ENCODE measurements at places on chromosomes 12 and 14. TPM values are rescaled to one million over a fixed set of nuclear protein-coding genes. Genes with fewer than 3 reads are reported as not detected.

DNA sequence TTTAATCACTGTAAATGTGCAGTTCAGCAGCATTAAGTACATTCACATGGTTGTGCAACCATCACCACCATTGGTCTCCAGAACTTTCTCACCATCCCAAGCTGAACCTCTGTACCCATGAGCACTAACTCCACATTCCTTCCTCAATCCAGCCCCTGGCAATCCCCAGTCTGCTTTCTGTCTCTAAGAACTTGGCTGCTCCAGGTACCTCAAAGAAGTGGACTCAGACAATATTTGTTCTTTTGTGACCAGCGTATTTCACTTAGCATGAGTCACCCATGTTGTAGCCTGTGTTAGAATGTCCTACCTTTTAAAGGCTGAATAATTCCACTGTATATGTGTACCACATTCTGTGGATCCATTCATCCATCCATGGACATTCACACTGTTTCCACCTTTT is 64.6 kb downstream of the SLC24A4 start:
- no peak overlapping the region for H3K4me3 ChIP-seq
- H3K36me3 ChIP-seq = no peaks in the 10 kb centered on the region
- peaks cover 2% of the 10 kb centered on the region for H3K4me1 ChIP-seq
- peaks cover 11% of the 10 kb centered on the region for H3K27me3 ChIP-seq

Gene OR11H12
- total RNA-seq = not detected

Gene FAM90A1
- total RNA-seq = 0.09 TPM

Gene CD4
- total RNA-seq = 3.8 TPM

DNA sequence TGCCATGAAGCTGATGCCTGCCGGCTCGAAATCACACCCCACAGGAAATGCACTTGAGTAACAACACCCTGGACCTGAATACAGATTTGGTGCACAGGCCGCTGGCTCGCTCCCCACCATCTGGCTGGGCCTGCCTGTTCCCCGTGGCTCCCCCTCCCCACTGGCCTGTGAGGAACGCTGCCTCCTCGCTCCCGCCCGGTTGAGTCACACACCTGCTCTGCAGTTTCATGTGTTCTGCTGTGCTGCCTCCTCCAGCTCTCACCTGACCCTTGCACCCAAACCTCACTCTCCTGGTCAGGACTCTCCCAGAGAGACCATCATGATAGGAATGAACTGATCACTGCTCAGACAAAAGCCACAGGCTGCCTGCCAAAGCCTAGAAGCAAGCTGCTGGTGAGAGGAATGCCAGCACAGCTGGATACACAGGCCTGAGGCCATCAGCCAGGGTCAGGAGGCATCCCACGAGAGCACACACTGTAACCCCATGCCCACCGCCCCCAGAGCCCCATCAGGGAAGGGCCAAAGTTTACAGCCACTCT is 3.8 kb upstream of the SIVA1 start:
- H3K4me1 ChIP-seq = peaks cover 27% of the 10 kb centered on the region
- H3K27ac ChIP-seq = peak overlapping the region; percentile 49
- H3K27me3 ChIP-seq = no peaks in the 10 kb centered on the region
- H3K36me3 ChIP-seq = no peaks in the 10 kb centered on the region
- DNase-seq = no peak

- no peaks in the 10 kb centered on the region for H3K36me3 ChIP-seq
- H3K4me1 ChIP-seq = no peaks in the 10 kb centered on the region
- no peak overlapping the region for H3K4me3 ChIP-seq
- no peak for DNase-seq
Observed at GRCh38 chr12:73301530-73301929, 1029.4 kb downstream of the TRHDE start.

GRCh38 chr14:72471346-72471745 is 422.6 kb downstream of the DPF3 start:
- no peak for DNase-seq
- H3K27me3 ChIP-seq = peaks cover 27% of the 10 kb centered on the region
- H3K27ac ChIP-seq = no peak overlapping the region
- peaks cover 3% of the 10 kb centered on the region for H3K4me1 ChIP-seq
- H3K36me3 ChIP-seq = no peaks in the 10 kb centered on the region
- no peak overlapping the region for H3K4me3 ChIP-seq

Gene CCDC175
- total RNA-seq = 0.16 TPM

- H3K4me1 ChIP-seq = peaks cover 16% of the 10 kb centered on the region
- H3K27me3 ChIP-seq = peaks cover 31% of the 10 kb centered on the region
- H3K36me3 ChIP-seq = no peaks in the 10 kb centered on the region
- no peak for DNase-seq
- H3K27ac ChIP-seq = no peak overlapping the region
- no peak overlapping the region for H3K4me3 ChIP-seq
Observed at GRCh38 chr12:5305886-5306545, 125.9 kb upstream of the NTF3 start.

GRCh38 chr12:32431025-32431424 is 31.7 kb downstream of the FGD4 start:
- H3K4me3 ChIP-seq = no peak overlapping the region
- no peak for DNase-seq
- H3K4me1 ChIP-seq = peaks cover 24% of the 10 kb centered on the region

Gene CLEC4C
- total RNA-seq = not detected

DNA sequence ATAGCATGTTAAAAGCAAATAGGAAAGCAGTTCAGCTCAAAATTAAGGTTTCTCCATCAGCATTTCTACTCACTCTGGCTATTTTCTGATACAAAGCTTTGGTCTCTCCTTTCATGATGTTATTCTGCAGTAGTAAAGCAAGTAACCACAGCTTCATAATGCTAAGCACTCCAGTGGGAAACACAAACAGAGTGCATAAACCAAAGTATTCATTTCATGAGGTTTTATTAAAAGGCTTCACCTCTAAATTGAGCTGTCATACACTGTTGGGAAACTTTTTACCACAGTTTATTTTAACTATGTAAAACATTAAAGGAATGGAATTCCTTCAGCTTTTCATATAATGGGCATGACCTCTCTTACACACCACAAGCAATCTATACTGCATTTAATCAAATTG is 157.9 kb upstream of the LMO3 start:
- H3K27ac ChIP-seq = no peak overlapping the region
- no peaks in the 10 kb centered on the region for H3K27me3 ChIP-seq

Gene GON7
- total RNA-seq = 5.0 TPM

- H3K36me3 ChIP-seq = no peaks in the 10 kb centered on the region
- peak within 1 kb of the TSS; percentile 98 for H3K27ac ChIP-seq
- DNase-seq = peak; percentile 82
- H3K4me3 ChIP-seq = peak within 1 kb of the TSS; percentile 90
- H3K27me3 ChIP-seq = no peaks in the 10 kb centered on the region
- peaks cover 50% of the 10 kb centered on the region for H3K4me1 ChIP-seq
Observed at GRCh38 chr12:79690638-79691510, at the start of gene PAWR. Gene PAWR (minus strand): TSS chr12:79690964. CDS start chr12:79690244, 720 bp downstream.

GRCh38 chr12:69433653-69434052 is 36.5 kb upstream of the FRS2 start:
- H3K36me3 ChIP-seq = no peaks in the 10 kb centered on the region
- DNase-seq = no peak
- no peak overlapping the region for H3K4me3 ChIP-seq
- H3K27me3 ChIP-seq = no peaks in the 10 kb centered on the region

- H3K27me3 ChIP-seq = no peaks in the 10 kb centered on the region
- DNase-seq = no peak
- no peak overlapping the region for H3K27ac ChIP-seq
- H3K36me3 ChIP-seq = peaks cover 15% of the 10 kb centered on the region
- H3K4me1 ChIP-seq = peaks cover 8% of the 10 kb centered on the region
Observed at GRCh38 chr14:70755655-70756054, 53.7 kb downstream of the MAP3K9 start.

Gene ATG14
- 17.0 TPM for total RNA-seq

DNA sequence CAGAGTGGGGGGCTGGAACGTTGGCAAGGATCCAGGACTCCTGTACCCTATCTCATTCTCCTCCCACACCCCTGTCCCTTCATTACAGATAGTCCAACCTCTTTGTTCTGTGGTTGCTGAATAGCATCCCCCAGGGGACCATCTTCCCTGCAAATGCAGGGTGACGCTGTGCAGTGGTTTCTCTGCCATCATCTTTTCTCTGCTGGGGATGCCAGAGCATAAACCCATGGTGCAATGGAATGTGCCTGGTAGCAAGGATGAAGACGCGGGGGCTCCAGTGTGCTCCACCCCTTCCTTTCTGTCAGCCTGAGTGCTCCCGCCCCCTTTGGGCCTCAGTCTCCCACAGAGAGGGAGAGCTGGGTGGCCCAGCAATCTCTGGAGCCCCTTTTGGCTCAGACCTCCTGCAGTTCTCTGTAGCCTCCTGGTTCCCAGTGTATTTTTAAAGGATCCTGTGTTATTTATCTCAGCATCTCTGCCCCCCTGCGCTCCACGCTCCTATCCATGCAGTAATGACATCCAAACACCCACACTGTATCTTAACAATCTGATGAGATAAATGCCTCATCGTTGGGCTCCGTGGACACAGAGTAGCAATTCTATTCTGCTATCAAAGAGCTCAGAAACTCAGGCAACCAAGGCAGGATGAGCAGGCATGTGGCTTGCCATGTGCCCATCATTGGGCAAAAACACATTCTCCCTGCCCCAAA is 212.8 kb downstream of the CACNA1C start:
- no peaks in the 10 kb centered on the region for H3K27me3 ChIP-seq
- no peaks in the 10 kb centered on the region for H3K36me3 ChIP-seq
- no peak overlapping the region for H3K4me3 ChIP-seq
- peaks cover 36% of the 10 kb centered on the region for H3K4me1 ChIP-seq
- H3K27ac ChIP-seq = no peak overlapping the region

GRCh38 chr12:100266585-100266834 is 369 bp downstream of the DEPDC4 start:
- H3K4me3 ChIP-seq = peak overlapping the region; percentile 99
- DNase-seq = peak; percentile 91
- peak overlapping the region; percentile 99 for H3K27ac ChIP-seq
- H3K27me3 ChIP-seq = no peaks in the 10 kb centered on the region
- H3K36me3 ChIP-seq = no peaks in the 10 kb centered on the region
- H3K4me1 ChIP-seq = peaks cover 22% of the 10 kb centered on the region

Gene L2HGDH
- total RNA-seq = 12.1 TPM

Gene NPAS3
- 6.9 TPM for total RNA-seq

DNA sequence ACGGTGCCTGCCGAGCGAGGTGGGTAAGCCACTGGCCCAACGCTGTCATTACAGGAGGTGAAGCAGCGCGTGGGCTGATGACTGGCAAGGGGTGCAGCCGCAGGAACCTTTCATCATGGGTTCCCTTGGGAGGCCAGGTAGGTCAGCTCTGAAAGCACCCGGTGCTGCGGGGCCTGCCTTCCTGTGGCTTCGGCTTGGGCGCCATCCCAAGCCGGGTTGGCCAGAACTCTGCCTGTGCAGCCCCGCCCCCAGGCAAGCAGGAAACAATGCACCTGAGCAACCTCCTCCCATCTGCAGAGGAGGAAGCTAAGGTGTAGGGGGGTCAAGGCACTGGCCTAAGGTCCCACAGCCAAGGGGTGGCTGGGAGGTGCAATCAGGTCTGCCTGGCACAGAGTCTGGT is 20.0 kb upstream of the HHIPL1 start:
- no peak overlapping the region for H3K4me3 ChIP-seq
- peaks cover 22% of the 10 kb centered on the region for H3K4me1 ChIP-seq
- H3K27me3 ChIP-seq = no peaks in the 10 kb centered on the region
- H3K36me3 ChIP-seq = no peaks in the 10 kb centered on the region
- no peak for DNase-seq
- no peak overlapping the region for H3K27ac ChIP-seq

- no peak overlapping the region for H3K27ac ChIP-seq
- no peaks in the 10 kb centered on the region for H3K36me3 ChIP-seq
- peaks cover 7% of the 10 kb centered on the region for H3K4me1 ChIP-seq
- DNase-seq = no peak
- no peaks in the 10 kb centered on the region for H3K27me3 ChIP-seq
- no peak overlapping the region for H3K4me3 ChIP-seq
Observed at GRCh38 chr12:93991829-93992461, 156.4 kb upstream of the PLXNC1 start.

Gene RASSF9
- total RNA-seq = 5.0 TPM

- no peaks in the 10 kb centered on the region for H3K36me3 ChIP-seq
- no peak overlapping the region for H3K4me3 ChIP-seq
- no peak overlapping the region for H3K27ac ChIP-seq
- no peaks in the 10 kb centered on the region for H3K4me1 ChIP-seq
- peaks cover 63% of the 10 kb centered on the region for H3K27me3 ChIP-seq
Observed at GRCh38 chr14:80996049-80996901, 40.9 kb downstream of the TSHR start.

- no peaks in the 10 kb centered on the region for H3K27me3 ChIP-seq
- H3K27ac ChIP-seq = no peak overlapping the region
- H3K36me3 ChIP-seq = peaks cover 5% of the 10 kb centered on the region
Observed at GRCh38 chr14:105884808-105885281, 358.5 kb downstream of the TMEM121 start.

Gene BAZ2A
- 99.4 TPM for total RNA-seq

DNA sequence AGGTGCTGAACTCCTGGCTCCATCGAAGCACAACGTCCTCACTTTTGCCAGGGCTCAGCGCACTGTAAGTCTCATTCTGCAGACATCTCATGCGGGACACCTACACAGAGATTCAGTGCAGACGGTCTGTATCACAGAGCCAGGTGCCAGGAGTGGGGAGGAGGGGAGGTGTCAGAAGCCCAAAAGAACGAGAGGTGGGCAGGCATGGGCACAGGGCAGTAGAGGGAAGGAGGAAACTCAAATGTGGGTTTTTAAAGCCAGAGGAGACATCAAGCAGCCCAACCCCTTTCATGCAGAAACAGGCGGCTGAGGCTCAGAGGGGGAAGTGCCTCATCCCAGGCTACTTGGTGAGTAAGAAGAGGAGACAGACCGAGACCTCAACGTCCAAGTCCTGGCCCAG is 2.5 kb upstream of the LPAR5 start:
- no peak overlapping the region for H3K4me3 ChIP-seq
- H3K4me1 ChIP-seq = peaks cover 17% of the 10 kb centered on the region
- H3K27me3 ChIP-seq = peaks cover 17% of the 10 kb centered on the region

GRCh38 chr12:88781909-88782308 is 201.6 kb upstream of the KITLG start:
- peaks cover 24% of the 10 kb centered on the region for H3K4me1 ChIP-seq
- no peak for DNase-seq
- H3K4me3 ChIP-seq = no peak overlapping the region
- no peaks in the 10 kb centered on the region for H3K27me3 ChIP-seq

Gene DEGS2
- total RNA-seq = 2.1 TPM

Gene NRXN3
- total RNA-seq = 10.7 TPM

Gene ALG10B
- total RNA-seq = 17.7 TPM

- peaks cover 7% of the 10 kb centered on the region for H3K36me3 ChIP-seq
- no peaks in the 10 kb centered on the region for H3K27me3 ChIP-seq
Observed at GRCh38 chr12:51082561-51083125, 753 bp downstream of the CSRNP2 start.

Gene TMEM121
- total RNA-seq = 5.6 TPM

Gene TTC5
- total RNA-seq = 30.0 TPM

Gene MTA1
- total RNA-seq = 256 TPM

Gene MYO1A
- 0.59 TPM for total RNA-seq

DNA sequence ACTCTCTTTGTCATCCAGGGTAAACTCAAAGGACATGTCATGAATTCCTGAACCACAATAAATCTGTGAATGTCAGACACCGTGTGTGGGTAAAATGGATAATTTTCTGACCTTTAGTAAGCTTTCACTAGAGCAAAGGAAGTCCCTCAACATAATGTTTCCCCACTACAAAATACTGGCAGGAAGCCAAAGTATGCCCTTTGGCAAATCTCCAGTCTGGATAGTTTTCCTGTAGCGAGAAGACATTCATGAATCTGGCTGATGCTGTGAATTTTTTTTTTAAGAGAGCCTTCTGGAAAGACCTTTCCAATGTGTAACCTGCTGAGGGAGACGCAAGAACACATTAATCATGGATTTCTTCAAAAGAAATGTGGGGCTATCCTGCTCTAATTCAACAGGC is 389.6 kb upstream of the DDHD1 start:
- H3K36me3 ChIP-seq = no peaks in the 10 kb centered on the region
- H3K4me3 ChIP-seq = no peak overlapping the region
- peak overlapping the region; percentile 70 for H3K27ac ChIP-seq
- H3K27me3 ChIP-seq = peaks cover 10% of the 10 kb centered on the region

GRCh38 chr12:58896278-58896677 is 24.0 kb downstream of the LRIG3 start:
- H3K36me3 ChIP-seq = peaks cover 6% of the 10 kb centered on the region
- no peak overlapping the region for H3K27ac ChIP-seq
- H3K27me3 ChIP-seq = no peaks in the 10 kb centered on the region
- no peak overlapping the region for H3K4me3 ChIP-seq
- H3K4me1 ChIP-seq = peaks cover 21% of the 10 kb centered on the region
- no peak for DNase-seq
